ENCODE measurements at places on chromosomes 2 and 18.
A peak's percentile ranks its signal among the peaks of the same experiment; 100 is the strongest.

- no peak for DNase-seq
Measured at GRCh38 chr2:20585359-20585709, 65.6 kb downstream of the HS1BP3 start.

DNA sequence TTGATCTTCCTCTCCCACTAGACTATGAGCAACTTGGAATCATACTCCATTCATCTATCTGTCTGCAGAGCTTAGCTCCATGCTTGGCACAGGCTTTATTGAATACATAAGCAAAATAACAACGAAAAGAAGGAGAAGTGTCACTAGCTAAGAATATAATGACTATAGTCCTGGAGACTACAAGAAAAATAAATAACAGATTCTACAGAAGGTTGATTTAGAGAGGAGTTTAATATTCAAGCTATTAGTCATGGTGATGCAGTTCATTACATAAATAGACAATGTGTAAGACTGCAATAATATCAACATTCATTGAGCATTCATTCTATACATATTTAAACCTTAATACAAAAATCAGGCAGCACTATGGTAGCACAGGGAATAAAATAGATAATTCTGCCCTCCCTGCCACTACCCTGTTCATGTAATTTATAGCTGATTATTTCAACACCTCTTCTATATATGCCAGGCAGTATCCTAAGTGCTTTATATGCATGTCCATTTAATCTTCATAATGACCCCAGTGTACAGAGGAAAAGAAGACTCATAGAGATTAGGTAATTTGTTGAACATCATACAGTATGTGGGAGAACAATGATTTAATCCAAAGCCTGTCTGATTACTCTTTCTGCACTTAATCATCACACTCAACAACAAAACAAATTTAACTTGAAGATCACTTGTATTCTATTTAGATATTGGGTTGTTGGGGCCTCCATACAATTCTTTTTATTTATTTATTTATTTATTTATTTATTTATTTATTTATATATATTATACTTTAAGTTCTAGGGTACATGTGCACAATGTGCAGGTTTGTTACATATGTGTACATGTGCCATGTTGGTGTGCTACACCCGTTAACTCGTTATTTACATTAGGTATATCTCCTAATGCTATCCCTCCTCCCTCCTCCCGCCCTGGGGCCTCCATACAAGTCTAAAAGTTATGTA, 165.3 kb downstream of the RNF152 start:
- DNase-seq, result no peak

GRCh38 chr2:142989273-142990204, 112.1 kb downstream of the KYNU start:
- DNase-seq, result no peak

DNA sequence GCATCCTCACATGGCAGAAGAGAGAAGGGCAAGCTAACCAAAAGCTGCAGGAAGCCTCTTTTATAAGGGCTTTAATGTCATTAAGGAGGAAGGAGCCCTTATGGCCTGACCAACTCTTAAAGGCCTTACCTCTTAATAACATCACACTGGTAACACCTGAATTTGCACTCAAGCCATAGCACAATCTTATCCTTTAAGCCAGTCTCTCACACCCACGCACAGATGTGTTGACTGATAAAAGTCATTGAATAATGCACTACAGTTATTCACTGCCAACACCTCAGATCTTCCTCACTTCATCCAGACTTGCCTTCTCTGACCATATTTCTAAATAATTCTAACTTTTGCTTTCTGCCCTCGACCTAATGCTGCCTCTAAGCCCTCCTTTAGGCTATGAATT, 516.8 kb downstream of the ADCYAP1 start:
- no peak for DNase-seq

- DNase-seq, result peak; percentile 59
Measured at GRCh38 chr2:71798266-71799012, 345.1 kb downstream of the DYSF start.

DNA sequence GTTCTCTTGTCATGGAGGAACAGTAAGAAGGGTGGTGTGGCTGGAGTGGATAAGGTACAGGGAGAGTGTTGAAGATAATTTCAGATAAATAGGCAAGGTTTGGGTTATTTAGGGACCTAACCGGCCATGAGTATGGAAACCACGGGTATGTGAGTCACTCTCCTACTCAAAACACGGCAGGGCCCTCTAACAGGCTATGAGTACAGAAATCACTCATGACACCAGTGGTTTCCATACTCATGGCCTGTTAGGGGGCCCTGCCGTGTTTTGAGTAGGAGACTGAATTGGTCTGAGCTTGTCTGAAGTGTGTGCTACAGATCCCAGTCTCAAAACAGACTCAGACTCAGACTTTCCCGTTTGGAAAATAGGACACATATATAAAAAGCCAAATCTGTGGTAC, 428.4 kb upstream of the HNMT start:
- DNase-seq, result no peak

GRCh38 chr2:177078416-177078815, 134.2 kb upstream of the HNRNPA3 start:
- peak; percentile 51 for DNase-seq

- no peak for DNase-seq
Measured at GRCh38 chr2:191180276-191180675, 29.5 kb upstream of the STAT4 start.

GRCh38 chr18:25289001-25289631, 62.9 kb downstream of the ZNF521 start:
- DNase-seq, result peak; percentile 29

DNA sequence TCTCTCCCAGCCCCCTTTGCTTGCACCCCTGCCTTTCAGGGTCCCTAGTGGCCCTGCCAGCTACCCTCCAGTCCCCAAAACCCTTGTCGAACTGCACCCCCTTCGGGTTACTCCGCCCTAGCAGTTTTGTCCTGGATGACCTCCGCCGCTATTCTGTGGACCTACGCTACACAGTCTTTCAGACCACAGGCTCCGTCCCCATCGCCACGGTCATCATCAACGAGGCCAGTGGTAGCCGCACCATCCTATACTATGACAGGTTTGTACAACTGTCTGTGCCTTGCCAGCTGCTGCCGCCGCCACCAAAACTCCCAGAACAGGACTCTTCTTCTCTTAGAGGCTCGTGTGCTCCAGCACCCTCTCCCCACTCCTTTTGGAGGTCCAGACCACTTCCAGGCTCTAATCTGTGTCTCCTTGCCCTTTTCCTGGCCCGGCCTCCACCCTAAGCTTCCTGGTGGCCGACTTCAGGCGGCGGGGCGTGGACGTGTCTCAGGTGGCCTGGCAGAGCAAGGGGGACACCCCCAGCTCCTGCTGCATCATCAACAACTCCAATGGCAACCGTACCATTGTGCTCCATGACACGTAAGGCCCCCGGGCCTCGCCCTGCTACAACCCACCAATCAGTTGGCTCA, 7.9 kb downstream of the KHK start:
- no peak for DNase-seq

DNA sequence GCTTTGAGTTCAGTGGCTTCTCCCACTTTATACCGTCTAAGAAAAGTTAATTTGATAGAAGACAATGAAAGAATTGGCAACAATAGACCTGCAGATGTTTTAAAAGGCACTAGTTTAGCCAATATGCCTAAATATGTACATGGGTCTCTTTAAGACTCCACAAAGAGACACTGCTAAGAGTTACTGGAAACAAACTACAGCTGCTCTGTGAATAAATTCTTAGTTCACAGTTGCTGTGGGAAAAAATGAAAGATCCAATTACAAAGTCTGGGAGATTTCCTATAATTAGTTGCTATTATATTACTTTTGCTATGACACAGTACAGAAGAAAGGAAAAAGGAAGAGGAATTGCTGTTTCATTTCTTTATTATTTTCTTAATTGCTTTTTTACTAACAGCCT, 34.3 kb downstream of the SCN9A start:
- no peak for DNase-seq

Measured in Right ventricle myocardium superior (tissue), 1 donor.